ENCODE measurements at places on chromosomes 6 and 20.

- no peak for DNase-seq
These were observed 11.7 kb upstream of the BCAS1 start for GRCh38 chr20:54082100-54082499.

DNA sequence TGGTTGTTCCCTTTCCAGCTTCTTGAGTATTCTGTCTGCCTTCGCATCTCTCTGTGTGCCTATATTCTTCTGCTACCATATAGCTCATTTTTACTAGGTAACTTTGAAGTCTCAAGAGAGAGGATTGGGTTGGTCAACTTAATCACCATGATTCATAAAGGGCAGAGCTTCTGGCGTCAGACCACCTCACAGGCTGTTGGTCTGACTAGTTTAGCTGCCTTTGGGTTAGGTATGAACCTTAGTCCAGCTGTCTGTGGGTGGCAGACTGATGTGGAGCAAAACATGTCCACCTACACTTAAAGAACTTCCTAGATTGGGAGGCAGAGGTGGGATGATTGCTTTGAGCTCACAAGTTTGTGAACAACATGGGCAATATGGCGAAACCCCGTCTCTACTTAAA is 192.2 kb upstream of the SGK1 start:
- no peak for DNase-seq

GRCh38 chr6:132020138-132020581 is 69.0 kb upstream of the CCN2 start:
- no peak for DNase-seq

DNA sequence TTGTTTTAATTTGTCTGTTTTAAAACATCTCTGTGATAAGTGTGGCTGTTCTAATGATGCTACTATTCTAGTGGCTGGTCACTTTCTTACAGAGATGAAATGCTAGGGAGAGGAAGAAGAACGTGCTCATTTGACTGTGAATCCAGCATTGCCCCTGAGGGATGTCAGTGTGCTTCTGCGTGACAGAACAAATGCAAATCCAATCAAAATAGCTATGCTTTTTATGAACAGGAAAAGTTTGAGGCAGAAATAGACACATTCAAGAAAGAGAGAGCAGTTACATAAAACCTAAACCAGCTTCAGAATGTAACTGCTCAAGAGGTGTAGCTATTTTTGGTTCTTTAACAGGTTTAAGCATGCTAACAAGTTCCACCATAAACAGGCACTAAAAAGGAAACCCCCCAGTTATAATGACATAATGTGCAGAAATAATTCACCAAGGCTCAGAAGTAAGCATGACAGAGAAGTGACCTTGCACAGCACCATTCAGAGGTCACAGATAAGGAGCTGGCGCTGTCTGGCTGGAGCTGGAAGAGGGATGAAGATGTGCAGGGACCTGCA is 385.3 kb downstream of the EPM2A start:
- DNase-seq, result no peak
